A673 (cell line): ENCODE measurements at places on chromosomes 13 and 19. TPM values are rescaled to one million over a fixed set of nuclear protein-coding genes. Genes with fewer than 3 reads are reported as not detected.

The VSTM2B gene
- total RNA-seq, result not detected in 2 replicates

The BBC3 gene
- total RNA-seq, result 2.7 and 3.7 TPM in 2 replicates

The TSSK6 gene
- 2.5 TPM in 2 replicates for total RNA-seq

The SIRT2 gene
- total RNA-seq, result 30.0 and 32.2 TPM in 2 replicates

The IZUMO2 gene
- not detected in 2 replicates for total RNA-seq

The GFY gene
- not detected in 2 replicates for total RNA-seq

DNA sequence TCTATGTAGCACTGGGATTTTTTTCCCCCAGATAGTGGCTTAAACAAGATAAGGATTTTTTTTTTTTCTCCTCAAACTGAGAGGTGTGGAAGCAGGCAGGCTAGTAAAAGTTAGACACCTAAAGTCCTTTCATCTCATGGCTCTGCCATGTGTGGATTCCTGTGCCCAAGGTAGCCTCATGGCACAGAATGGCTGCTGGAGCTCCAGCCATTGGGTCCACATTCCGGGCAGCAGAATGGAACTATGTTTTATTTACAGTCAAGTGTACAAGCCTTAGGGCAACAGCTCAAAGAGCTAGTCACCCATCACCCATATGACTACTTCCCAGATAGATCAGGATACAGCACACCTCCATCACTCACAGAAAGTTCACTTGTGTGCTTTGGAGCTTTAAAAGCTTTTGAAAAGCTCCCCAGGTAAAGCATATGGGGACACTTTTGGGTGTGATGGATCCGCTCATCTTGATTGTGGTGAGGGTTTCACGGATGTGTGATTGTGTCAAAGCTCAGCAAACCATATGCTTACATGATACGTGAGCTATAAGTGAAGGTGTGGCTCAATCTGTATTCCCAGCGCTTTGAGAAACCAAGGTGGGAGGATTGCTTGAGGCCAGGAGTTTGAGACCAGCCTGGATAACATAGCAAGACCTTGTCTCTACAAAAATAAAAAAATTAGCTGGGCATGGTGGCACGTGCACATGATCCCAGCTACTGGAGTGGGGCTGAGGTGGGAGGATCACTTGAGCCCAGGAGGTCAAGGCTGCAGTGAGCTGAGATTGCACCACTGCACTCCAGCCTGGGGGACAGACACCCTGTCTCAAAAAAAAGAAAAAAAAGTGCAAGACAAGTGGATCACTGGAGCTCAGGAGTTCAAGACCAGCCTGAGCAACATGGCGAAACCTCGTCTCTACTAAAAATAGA, 18.1 kb downstream of the PGLS start:
- no peak for DNase-seq

DNA sequence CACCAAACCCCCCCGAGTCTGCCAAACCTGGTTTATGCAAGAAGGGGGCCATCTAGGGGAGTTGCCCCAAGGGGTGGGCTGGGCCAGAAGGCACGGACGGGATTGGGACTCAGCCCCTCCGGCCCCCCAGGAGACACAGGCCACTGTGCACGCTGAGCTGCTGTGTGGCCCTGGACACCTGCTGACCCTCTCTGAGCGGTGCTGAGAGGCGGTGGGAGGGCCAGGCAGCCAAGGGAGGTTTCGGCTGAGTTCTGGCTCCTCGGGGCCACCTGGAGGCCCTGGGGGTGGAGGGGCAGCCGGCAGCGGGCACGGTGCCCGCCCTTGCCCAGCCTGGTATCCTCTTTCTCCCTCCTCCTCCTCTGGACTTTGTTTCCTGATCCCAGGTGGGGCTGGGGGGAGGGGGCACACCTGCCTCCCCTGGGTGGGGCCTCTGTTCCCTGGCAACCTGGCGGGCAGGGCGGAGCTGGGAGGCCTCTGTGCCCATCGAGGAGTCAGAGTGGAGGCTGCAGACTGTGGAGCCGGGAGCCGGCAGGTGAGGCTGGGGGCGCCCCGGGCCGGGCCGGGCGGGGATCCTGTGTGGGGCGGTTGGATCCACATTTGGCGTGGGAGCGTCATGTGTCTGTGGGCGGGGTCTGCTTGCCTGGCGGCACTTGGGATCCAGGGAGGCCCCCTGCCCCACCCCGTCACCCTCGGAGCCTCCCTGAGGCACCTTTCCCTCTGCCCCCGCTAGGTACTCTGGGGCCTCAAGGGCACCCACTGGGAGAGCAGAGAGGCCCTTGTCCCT, at the start of gene MISP:
Gene MISP (plus strand): TSS at position 473 of the 784 bp plus-strand sequence. CDS start 5,835 bp downstream, outside the sequence.
- no peak for DNase-seq

DNA sequence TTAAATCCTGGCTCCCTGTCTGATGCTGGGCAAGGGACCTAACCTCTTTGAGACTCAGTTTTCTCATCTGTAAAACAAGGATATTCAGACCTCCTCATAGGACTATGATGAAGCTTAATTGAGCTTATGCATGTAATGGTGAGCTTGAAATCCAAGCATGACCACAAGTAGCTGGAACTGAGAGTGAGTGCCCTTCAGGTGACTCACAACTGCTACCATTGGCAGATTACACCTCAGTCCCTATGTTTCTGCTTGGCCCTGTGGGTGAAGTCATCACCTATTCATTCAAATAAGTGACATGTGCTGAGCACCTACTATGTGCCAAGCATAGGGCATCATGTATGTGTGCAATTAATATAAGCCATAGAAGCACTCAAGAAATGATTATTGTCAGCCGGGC, 25.7 kb downstream of the NOVA2 start:
- DNase-seq, result no peak

DNA sequence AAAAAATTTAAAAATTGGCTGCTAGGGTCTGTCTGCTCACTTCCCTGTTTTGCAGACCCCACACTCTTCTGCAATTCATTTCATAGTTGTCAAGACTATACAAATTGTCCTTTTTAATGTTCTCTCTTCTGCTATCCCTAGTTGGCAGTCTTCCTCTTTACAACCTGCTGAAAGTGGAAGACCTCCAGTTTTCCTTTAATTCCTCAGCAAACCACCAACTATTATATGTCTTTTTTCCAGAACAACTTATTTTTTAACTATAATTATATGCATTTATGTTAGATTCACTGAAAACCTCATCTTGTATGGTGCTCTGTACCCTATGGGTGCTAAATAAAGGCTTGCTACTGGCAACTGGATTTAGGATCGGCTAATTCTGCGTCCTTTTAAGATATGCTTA, 1.1 kb upstream of the PHF11 start:
- no peak for DNase-seq

DNA sequence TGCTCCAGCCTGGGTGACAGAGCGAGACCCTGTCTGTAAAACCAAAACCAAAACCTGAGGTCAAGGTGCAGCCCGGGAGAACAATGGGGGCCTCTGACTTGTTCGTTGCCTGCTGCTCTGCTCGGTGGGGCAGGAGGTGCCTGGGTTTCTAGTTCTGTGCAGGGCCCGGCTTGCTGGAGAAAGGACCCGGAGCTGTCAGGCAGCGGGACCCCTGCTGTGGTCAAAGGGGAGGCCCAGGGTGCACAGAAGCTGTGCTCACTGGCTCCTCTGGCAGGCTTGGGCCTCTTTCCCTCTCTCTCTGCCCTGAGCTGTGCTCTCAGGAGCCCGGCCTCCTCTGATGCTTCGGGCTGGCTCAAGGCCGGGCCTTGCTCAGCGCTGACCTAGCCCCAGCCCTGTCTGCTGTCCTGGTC, 3.5 kb downstream of the LRP3 start:
- DNase-seq, result no peak

- DNase-seq, result no peak
Measured at GRCh38 chr13:34358811-34359513, 541.0 kb downstream of the RFC3 start.

- no peak for DNase-seq
Measured at GRCh38 chr19:2038284-2039088, 12.6 kb downstream of the MKNK2 start.

DNA sequence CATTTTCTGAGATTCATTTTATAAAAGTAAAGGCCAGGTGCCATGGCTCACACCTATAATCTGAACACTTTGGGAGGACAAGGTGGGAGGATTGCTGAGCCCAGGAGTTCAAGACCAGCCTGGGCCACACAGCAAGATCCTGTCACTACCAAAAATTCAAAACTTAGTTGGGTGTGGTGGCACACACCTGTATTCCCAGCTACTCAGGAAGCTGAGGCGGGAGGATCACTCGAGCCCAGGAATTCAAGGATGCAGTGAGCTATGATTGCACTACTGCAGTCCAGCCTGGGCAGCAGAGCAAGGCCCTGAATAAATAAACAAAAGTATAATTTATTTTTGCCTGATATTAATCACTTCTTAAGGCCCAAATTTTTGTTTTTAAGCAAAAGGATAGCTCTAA, 40.5 kb downstream of the DHRS12 start:
- DNase-seq, result no peak

GRCh38 chr13:33146843-33147611, 130.8 kb downstream of the KL start:
- DNase-seq, result no peak

- peak; percentile 60 for DNase-seq
Measured at GRCh38 chr13:97542102-97542685, 108.2 kb downstream of the RAP2A start.

DNA sequence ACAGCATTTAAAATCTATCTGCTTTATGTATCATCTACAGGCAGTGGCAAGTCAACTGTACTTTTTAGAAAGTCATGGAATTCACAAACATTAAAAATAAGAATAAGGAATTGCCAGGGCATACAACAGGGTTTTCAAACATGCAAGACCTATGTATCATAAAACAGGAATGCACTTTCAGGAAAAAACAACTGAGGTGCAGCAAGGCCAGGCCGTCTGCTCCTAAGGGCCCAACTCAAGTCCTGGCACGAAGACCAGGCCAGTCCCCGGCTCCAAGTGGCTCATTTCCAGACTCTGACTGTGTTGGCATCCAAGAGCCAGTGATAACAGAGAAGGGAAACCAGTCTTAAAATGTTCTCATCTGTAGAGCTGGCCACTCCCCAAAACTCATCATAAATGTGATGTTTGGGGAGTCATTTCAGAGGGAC, 7.1 kb downstream of the RFX2 start:
- no peak for DNase-seq

- DNase-seq, result peak; percentile 93
Measured at GRCh38 chr13:41060724-41061074, 610 bp upstream of the WBP4 start.

DNA sequence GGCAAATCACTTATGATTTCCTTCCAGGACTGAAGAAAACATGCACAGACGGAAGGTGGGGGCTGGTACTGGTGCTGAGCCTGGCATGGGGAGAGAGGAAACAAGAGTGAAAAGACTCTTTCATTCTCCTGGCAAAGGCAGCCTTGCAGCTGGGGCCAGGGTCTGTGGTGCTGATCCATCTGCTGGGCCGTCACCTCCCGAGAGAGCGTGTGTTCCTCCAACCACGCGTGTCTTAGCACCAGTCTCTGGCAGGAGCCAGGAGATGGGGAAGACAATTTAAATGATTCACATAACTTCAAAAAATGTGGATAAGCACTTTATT, 23.9 kb upstream of the SPART start:
- no peak for DNase-seq

GRCh38 chr19:13599681-13600080, 93.4 kb upstream of the CACNA1A start:
- DNase-seq, result no peak

DNA sequence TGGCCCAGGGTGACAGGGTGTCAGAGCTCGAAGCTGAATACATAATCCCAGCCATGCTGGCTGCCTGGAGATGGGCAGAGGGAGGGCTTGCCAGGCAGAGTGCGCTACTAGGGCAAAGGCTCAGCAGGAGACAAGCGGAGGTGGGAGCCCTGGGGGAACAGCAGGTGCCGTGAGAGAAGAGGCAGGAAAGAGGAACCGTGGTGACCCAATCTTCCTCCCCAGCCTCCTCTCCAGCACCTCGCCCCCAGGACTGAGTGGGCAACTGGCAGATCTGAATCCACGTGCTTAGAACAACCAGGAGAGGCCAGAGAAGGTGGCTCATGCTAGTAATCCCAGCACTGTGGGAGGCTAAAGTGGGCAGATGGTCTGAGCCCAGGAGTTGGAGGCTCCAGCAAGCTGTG, 11.0 kb upstream of the CCL25 start:
- no peak for DNase-seq

DNA sequence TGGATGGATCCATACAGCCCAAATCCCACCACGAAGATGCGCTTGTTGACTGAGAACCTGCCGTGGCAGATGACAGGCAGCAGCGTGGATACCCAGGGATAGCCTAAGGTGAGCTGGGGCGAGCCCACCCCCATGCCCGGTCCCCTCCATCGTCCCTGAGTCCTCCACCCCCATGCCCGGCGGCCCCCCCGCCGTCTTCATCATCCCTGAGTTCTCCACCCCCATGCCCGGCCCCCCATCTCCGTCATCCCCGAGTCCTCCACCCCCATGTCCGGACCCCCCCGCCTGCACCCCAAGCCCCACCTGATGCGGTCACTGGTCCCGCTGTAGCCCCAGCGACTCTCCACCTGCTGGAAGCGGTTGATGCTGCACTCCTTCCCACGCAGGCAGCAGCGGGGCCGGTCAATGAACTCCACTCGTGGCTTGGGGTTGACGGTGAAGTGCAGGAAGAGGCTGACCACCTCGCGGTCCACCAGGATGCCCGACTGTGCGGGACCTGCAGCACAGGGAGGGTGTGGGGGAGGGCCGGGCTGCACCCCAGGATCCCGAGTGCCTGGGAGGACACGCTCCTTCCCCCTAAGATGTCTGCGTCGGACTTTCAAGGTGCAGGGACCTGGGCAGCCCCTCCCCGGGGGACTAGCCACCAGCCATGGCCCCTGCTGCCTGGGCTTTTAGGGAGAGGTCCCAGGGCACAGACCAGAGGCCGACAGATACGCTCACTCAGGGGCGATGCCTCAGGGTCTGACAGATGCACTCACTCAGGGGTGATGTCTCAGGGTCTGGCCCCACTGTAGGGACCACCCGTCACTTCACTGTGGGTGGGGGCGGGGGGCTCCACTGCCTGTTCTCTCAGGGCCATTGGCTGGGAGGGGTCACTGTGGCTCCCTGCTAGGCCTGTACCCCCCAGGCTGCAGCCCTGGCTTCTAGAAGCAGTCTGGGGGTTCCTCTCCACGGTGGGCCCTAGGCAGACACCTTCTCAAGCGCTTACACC, 28.0 kb downstream of the BTBD2 start:
- no peak for DNase-seq

DNA sequence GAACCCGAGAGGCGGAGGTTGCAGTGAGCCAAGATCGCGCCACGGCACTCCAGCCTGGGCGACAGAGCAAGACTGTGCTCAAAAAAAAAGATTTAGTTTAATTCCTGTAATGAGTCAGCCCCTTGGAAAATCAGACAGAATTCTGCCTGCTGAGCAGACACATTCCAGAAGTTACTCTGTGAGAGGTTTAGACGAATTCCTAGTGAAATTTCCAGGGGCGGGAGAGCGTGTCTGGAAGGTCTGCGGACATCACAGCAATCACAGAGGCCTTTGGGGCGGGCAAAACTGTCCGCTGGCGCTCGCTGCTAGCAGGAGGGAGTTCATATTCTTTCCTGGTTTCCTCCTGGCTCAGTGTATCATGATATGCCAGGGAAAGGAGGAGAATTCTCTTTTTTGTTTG, 17.5 kb downstream of the MISP start:
- no peak for DNase-seq

GRCh38 chr13:47708386-47708785, 292.7 kb downstream of the SUCLA2 start:
- DNase-seq, result no peak
